ENCODE measurements at places on chromosomes 13 and 19.

DNA sequence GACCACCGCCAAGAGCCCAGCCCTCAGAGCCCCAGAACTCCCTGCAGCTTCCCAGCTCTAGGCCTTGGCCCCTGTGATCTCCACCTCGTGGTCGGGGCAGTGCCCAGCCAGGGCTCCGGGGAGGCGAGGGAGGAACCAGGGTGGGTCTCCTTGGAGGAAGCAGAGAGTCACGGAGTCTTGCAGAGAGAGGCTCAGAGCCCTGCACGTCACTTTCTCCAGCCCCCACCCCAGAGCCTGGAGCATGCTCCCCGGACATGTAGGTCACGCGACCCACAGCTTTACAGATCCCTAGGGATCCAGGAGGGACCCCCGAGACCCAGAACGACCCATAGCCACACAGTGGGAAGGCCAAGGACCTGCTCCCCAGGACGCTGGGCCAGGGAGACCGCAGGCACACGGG lies 11.9 kb downstream of the GADD45B start:
- DNase-seq: no peak

DNA sequence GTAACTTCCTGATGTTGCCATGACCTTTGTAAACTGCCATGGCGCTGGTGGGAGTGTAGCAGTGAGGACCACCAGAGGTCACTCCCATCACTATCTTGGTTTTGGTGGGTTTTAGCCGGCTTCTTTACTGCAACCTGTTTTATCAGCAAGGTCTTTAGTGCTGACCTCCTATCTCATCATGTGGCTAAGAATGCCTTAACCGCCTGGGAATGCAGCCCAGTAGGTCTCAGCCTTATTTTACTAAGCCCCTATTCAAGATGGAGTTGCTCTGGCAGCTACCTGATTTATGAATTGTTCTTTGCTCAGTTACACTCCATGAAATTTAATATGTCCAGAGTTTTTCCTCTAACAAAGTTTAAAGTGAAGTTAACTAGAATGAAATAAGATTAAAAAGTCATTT lies 4.6 kb upstream of the EPS15L1 start:
- DNase-seq: no peak

DNA sequence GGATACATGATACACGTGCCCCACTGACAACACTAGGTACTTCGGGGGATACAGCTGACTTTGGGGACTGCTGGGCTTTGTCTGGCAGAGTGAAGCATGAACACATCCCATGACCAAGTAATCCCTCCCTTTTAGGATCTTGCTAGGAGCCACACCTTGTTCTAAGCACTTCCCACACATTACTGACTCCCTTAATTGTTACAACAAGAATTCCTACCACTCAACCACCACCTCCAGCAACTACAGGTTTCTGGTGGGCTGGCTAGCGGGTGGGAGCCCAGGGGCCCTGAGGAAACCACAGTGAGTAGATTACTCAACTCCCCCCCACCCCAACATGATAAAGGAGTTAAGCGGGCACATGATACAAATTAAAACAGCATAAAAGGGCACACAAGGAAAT lies 7.2 kb upstream of the SLC35E1 start:
- DNase-seq: no peak

DNA sequence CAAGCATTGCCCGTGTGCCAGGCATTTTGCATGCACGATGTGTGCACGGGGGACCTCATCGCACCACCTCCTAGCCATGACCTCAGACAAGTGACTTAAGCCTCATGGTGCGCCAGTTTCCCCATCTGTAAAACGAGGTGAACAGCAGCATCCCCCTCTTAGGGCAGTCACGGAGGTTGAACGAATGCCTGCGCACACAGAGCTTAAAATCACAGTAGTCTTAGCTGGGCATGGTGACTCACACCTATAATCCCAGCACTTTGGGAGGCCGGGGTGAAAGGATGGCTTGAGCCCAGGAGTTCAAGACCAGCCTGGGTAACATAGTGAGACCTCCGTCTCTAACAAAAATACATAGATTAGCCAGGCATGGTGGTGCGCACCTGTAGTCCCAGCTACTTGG lies 48.6 kb downstream of the PIN1 start:
- no peak for DNase-seq

DNA sequence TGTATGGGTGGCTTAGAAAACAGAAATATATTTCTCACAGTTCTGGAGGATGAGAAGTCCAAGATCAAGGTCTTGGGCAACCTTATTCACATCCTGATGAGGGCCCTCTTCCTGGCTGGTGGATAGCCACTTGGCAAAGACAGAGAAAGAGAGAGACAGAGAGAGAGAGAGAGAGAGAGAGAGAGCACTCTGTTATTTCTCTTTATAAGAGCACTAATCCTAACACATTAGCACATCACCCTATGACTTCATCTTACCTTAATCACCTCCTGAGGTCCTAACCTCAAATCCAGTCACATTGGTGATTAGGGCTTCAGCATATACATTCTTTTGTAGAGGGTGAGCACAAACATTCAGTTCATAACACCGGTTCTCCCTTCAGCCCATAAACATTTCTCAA lies 430.3 kb downstream of the EFNB2 start:
- DNase-seq: no peak

DNA sequence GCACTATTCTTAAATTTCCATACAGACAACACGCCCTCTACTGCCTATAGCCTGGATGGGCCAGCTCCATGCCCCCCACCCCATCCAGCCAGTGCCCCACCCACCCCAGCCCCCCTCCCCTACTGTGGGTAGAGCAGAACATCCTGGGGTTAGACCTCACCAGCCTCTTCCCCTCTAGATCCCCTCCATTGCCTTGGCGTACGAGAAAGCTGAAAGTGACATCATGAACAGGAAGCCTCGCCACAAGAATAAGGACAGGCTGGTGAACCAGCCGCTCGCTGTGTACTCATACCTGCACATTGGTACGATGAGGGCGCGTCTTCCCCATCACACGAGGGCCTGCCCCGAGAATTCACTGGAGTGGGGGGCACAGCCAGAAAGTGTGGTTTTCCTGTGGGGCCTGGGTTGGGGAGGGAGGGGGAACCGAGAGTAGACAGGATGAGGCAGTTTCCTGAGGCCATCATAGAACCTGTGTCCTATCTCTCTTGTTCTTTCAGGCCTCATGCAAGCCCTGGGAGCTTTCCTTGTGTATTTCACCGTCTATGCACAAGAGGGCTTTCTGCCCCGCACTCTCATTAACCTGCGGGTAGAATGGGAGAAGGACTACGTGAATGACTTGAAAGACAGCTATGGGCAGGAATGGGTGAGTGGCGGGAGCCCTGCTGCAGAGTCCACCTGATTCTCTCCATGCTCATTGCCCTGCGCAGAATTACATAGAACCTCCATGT lies 29.1 kb downstream of the ATP12A start:
- no peak for DNase-seq

GRCh38 chr19:41932259-41932719 lies 4.0 kb upstream of the ERFL start:
- no peak for DNase-seq

Data from urinary bladder (tissue), 4 donors.